Activated CD4-positive, alpha-beta T cell treated with anti-CD3 and anti-CD28 coated beads, Interleukin-2, amount 10 ng/mL, durations not matched to agents 7 days and 5 days (primary cell): ENCODE measurements at places on chromosomes 7 and 10.

GRCh38 chr7:646951-647350, 79.5 kb upstream of the DNAAF5 start:
- no peak for DNase-seq

- DNase-seq: no peak
Observed at GRCh38 chr7:147711447-147711846, 879.1 kb upstream of the C7orf33 start.

GRCh38 chr7:122302761-122303530, 1.6 kb downstream of the FEZF1 start:
- DNase-seq: no peak

DNA sequence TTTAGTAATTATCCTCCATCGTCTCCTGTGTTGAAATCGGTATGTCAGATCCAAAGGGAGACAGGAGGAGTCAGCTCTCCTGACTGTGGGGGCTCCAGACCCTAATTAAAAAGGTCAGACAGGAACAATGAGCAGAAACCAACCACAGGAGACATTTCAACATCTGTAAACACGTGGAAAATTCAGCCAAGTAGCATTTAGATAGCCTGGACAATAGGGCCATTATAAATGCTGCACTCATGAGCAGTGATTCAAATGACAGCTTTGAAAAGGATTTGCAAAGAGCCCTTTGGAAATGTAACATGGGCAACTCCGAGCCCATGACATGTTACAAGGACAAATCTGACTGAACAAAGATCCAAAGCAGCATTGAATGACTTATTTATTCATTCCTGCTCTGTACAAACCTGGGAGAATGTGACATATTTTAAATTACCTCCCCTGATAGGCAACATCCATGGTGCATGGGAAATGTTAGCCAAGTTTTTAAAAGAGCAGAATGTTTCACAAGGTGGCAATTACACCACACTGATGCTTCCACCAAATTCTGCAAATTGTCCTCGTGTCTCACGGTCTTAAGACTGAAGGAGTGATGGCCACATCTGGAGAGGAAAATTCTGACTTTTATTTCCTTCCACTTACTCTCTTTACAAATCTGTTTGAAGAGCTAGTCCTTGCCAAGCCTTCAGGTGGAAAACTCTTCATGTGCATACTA, 113.3 kb upstream of the KMT2E start:
- no peak for DNase-seq
